Fibroblast of skin of right biceps (primary cell): ENCODE measurements at places on chromosomes 2 and 18.

DNA sequence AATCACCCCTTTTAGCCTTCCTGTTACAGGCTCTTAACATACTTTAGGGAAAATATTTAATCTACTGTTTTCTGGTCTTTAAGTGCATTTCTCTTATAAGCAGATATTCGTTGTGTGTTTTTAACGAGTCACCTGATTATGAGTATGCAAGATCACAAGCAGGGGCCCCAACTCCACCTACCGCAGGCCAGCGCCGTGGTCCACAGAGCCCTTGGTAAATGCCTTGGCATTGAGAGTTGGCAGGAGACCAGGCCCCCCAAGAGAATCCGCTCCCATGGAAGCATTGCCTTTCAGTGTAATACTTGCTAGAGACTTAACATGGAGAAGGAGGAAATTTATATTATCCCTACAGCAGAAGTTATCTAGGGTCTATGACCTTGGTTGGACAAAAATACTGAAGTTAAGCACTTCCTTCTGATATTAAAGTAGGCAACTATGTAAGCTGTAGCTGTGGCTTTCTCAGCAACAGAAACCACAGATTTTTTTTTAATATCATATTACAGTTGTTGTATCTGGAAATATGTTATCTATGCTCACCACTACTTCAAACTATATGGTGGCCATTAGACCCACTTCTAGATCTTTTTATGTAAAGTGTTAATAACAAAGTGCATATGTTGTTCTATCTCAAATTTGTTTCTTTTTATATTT, 241.8 kb upstream of the MGAT5 start:
- no peak for DNase-seq

GRCh38 chr18:51953521-51953920, 386.5 kb upstream of the DCC start:
- no peak for DNase-seq

GRCh38 chr2:191786694-191787093, 60.2 kb downstream of the CAVIN2 start:
- no peak for DNase-seq

DNA sequence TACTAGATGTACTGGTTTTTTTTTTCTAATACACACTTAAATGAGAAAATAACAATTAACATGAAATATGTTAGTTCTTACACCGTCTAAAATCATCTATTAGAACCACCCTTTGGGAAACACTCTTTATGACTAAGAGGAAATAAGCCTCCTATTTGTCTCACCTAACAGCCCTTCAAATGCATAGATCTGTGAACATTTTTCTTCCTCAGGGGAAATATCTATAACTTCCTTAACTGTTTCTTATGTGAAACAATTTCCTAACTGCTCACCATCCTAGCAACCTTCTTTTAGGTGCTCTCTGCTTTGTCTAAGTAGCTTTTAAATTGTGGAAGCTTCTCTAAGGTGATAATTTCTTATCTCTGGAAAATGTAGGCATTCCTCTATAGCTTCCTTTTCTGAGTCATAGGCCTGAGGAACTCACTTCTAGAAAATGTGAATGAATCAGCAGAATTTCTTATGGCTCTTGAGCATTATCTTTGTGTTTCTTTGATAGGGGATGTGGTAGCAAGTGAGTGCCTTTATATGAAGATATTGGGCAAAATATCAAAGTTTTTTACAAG, 56.1 kb downstream of the CNTNAP5 start:
- DNase-seq, result peak; percentile 42

DNA sequence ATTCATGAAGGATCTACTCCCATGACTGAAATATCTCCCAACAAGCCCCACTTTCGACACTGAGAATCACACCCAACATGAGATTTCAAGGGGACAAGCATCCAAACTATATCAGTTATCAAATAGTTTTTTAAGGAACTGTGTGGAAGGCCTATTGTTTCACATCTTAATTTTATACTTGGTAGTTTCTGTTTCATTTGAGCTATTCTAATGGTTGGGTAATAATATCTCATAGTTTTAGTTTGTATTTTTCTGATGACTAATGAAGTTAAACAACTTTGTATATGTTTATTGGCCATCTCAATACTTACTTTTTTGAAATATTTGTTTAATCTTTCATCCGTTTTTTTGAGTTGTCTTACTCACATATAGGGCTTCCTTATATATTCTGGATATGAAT, 135.0 kb downstream of the SCG2 start:
- no peak for DNase-seq

DNA sequence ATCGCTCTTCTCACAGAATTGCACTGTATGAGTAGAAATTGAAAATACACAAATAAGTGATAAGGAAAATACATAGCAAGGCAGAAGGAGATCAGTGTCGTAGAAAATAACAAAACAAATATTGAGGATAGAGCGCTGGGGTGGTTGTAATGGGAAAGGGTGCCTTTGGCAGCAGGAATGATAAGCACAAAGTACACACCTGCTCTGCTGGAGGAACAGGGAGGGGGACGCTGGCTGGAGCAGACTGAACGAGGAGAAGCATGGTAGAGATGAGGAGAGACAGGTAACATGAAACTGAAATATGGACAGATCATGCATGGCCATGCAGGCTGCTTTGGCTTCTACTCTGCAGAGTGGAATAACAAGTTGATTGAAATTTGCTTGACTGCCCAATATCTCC, 181.2 kb upstream of the FSHR start:
- no peak for DNase-seq

GRCh38 chr2:44453259-44453658, 91.5 kb downstream of the CAMKMT start:
- DNase-seq, result no peak

DNA sequence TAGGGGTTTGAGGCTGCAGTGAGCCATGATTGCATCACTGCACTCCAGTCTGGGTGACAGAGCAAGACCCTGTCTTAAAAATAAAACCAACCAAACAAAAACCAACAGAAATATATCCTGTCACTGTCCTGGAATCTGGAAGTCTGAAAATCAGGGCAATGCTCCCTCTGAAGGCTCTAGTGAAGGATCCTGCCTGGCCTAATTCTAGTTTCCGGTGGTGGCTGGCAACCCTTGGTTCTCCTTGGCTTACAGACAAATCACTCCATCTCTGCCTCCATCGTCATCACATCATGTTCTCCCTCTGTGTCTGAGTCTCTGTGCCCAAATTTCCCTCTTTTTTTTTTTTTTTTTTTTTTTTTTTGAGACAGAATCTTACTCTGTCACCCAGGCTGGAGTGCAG, 15.9 kb upstream of the VPS4B start:
- DNase-seq, result no peak

DNA sequence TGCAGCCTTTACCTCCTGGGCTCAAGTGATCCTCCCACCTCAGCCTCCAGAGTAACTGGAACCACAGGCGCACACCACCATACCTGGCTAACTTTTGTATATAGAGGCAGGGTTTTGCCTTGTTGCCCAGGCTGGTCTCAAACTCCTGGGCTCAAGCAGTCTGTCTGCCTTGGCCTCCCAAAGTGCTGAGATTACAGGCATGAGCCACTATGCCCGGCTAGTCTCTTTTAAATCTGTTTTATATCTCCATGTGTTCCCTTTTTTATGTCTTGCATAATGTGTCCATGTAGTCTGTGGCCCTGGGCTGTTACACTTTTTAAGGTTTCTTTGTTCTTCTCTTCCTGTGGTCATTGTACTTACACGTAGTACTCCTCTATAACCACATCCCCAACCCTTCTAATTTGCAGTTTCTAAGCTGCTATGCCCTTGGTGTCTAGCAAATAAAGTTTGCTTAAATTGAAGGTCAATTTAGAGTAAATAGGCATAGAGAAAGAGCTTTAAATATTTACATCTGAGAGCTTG, 168.2 kb downstream of the MCFD2 start:
- no peak for DNase-seq

- peak; percentile 53 for DNase-seq
These were observed 24.6 kb downstream of the DYTN start for GRCh38 chr2:206693399-206694137.

DNA sequence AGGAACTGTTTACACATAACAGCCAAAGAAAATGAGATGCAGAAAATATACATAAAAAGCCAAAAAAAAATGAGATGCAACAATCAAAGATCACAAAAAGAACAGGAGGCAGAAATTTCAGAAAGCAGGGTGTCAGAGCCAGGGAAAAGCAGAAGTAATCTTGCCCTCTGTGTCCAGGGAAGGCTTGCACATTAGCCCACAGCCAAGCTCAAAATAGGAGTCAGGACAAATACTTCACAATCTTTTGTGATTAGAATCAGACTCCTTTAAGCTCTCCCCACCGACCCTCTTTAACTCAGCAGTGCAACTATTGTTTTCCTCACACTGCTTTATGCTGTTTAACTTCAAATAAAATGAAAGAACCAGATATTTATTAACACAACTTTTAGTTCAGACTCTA, 34.6 kb downstream of the IAH1 start:
- no peak for DNase-seq

DNA sequence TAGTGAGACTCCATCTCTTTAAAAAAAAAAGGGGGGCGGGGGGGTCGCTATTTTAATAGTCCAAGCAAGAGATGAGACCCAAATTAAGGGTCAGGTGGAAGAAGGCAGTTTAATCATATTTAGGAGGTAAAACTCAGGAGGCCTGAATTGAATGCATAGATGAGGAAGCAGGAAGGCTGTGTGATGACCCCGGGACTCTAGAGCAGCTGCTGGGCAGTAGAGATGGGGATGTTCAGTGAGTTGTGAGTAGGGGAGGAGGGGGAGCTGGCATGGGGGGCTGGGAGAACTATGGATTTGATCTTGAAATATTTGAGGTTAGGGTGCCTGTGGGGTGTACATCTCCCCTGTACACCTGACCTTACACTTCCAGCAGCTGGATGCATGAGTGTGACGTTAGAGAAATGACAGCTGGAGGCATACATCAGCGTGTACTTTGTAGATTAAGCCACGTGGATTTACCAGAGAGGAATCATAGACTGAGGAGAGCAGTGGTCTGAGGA, 41.0 kb downstream of the GALM start:
- no peak for DNase-seq

- DNase-seq, result no peak
These were observed 2.0 kb downstream of the MRPL30 start for GRCh38 chr2:99183025-99183424.

DNA sequence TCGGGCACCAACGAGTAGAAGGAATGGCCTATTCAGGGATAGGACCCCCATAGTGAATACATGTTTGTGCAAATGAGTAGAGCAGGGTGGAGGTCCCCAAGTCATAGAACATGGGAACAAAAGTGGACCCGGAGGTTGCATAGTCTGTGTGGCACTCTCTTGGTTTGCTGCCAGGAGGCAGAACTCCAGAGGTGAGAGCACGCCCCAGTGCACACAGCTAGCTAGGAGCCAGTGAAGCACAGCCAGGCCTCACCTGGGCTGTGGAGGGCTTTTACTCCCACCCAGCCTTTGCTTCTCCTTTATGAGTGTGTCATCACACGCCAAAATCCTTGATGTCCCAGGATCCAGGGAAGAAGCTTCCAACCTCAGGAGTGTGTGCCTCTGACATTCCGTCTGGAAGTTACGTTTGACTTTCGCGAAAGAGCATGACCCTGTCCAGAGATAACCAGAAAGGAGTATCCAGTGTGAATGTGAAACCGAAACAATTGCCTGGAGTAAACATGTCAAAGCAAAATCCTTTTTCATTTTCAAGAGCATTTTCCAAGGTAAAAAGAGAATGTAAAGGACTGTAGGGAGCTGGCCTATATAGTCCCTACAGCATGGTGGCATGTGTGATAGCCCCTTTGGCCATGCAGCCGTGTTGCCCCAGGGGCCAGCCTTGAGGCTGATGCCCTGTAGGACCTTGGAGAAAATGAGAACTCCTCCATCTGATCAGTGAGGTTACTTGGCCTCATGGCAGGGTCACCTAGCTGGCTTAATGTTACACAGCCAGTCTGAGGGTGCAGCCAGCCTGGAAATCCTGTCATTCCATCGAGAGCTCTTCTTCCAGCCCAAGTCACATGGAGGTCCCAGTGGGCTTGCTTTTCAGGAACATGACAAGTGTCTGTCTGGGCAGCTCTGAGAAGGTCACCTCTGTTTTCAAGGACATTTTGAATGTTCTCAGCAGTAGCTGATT, 8.8 kb downstream of the TRIB2 start:
- DNase-seq, result no peak

DNA sequence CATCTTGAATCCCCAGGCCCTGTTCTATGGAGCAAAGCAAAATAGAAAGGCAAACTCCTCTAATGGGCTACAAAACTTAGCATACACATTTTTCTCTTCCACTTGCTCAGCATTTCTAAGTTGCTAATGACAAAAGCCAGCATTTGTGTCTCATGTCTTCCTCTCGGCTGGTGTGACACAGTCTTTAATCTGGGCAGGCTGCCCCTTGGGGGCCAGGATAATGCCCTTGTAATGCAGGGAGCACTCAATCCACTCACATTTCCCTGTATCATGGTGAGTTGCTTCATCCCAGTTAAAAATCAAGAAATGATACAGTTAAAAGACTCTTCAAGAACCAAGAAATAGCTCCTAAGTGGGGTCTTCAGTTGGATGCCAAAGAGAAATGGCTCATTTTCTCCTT, 109.1 kb upstream of the FBXO11 start:
- DNase-seq, result no peak

- DNase-seq, result no peak
These were observed 689.6 kb downstream of the EPHA4 start for GRCh38 chr2:220882507-220882906.

GRCh38 chr2:64327510-64328414, 126.2 kb upstream of the LGALSL start:
- peak; percentile 24 for DNase-seq
